KG1 (cell line): ENCODE measurements at places on chromosomes 4 and X.

DNA sequence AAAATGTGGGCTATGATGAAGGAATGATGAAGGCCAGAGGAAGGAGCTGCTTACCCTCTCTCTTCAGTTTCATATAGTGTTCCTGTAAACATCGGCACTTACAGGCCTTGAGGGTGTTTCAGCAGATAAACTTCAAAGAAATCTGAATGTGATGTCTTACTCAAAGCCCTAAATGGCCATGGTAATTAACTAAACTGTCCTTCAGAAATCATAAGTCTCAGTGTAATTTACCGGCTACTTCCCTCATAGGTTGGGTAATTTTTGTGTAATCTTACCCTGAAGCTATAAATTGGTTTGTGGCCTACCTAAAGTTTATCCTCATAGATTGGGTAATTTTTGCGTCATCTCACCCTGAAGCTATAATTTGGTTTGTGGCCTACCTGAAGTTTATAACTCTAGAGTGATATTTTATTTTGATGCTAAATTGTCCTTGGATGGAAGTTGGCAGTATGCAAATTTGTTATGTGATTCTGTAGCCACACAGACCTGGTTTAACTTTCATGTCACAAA is 2700.3 kb downstream of the ARAP2 start:
- no peak for DNase-seq

DNA sequence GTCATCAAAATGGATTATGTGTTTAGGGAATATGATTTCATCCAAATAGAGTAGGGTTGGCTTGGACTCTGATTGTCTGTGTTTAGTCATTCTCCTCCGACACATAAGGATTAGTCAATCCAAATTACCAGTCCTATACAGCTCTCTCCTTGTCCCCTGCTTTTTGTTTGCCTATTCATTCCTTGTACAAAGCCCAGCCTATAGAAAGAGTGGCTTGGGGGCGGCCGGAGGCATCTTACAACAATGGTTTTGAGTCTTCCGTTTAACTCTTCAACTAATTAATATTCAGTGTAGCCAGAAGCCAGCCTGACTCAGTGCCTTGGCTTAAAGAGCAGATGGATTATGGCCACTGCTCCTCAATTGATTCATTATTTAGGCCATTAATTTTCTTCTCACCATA is 796.6 kb upstream of the POU3F4 start:
- no peak for DNase-seq

DNA sequence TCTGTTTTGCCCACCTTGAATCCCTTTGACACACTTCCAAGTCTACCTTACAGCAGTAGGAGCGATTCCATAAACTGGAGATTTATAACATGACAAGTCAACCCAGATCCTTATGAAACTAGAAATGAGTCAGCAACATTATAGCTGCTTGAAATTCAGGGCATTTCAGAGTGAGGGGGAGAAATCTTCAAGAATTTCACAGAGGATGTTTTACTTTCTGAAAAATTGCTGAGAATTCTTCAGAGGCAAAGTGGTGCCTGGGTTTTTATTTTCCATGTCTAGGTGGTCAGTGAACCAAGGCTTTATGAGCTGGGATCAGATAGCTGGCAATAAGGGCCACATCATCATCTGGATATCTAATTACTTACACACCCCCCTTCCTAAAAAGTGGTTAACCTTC is 119.8 kb downstream of the PPARGC1A start:
- DNase-seq = no peak

DNA sequence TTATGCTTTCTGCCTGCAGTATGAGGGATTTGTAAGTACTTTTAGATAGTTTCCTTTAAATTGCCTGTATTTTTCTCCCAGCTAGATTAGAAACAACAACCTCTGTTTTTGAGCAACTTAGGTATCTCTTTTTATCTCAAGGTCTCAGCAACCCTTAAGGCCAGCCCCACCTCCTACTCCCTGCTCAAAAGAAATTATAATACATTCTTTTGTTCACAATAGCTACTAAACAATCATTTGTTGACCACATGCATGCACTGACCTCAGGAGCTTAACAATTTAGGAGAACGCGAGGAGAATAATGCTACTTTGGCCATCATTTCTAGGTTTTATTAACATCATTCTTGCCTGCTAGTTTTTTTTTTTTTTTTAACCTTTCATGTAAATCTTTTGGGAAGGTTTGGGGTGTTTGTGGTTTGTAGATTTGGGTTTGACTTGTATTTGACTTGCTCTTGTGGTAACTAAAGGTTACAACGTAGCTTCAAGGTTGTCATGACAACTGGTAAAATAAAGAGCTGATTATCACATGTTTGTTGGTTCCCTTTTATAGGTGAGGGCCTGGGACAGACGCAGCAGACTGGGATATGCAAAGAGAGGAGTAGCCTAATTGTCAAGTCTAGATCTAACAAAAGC is 145.4 kb upstream of the PLAC1 start:
- no peak for DNase-seq

DNA sequence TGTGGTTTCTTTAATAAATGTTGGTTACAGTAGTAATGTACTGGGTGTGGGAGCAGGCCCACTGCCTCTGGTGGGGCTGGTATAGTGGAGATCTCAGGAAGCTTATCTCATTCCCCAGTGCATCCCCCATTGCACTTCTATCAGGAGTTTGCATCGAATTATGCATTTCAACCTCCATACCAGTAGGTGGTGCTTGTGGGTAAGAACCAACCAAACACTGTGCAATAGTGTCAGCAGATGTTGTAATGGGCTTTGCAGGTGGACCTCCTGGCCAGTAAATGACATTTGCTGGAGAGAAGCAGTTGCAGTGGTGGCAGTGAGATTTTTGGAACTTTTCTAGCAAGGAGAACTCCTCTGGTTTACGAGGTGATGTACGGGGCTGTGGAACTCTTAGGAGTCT is 150.6 kb downstream of the POU3F4 start:
- no peak for DNase-seq

GRCh38 chr4:106245176-106245575 is 70.8 kb downstream of the TBCK start:
- no peak for DNase-seq

GRCh38 chr4:183287677-183288076 is 32.4 kb downstream of the CLDN22 start:
- DNase-seq = no peak

- peak; percentile 23 for DNase-seq
Observed at GRCh38 chr4:105709081-105709450, 482 bp downstream of the GSTCD start.

- DNase-seq = no peak
Observed at GRCh38 chrX:13110433-13111324, 66.3 kb upstream of the FAM9C start.

- DNase-seq = no peak
Observed at GRCh38 chr4:156329779-156330178, 376.1 kb upstream of the CTSO start.

- DNase-seq = no peak
Observed at GRCh38 chr4:88738180-88738579, 40.6 kb upstream of the NAP1L5 start.

DNA sequence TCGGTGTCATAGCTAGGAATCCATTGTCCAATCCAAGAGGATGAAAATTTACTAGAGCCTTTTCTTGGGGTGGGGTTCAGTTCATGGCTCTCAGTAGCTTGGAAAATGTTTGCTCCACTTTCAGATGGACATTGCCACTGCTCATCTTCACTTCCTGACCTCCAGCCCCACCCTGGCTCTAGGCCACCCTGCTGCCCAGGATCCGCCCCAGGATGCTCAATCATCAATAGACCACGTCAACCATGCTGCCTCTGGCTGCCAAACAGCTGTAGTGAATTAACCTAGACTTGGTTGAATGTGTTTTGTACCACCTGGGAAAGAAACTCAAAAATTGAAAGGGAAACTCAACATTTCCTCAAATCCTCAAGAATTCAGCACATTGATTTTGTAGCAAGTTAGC is 37.2 kb upstream of the HSD17B10 start:
- no peak for DNase-seq

DNA sequence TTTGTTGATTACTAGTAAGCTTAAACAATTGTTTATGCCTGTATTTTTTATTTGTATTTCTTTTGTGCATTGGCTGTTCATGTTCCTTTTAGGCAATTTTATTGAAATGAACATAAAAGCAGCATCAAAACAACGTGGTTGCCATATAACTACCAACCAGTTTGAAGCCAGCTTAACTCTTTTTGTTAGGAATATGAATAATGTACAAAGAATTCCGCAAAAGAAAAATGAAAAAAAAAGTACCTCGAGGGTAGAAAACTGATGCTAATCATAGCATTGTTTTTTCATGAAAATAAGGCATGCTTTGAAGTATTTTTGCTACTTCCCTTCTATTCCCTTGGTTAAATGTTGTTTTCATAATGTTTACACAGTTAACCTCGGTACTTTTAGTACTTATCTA is 1024.0 kb upstream of the SLIT2 start:
- DNase-seq = no peak

DNA sequence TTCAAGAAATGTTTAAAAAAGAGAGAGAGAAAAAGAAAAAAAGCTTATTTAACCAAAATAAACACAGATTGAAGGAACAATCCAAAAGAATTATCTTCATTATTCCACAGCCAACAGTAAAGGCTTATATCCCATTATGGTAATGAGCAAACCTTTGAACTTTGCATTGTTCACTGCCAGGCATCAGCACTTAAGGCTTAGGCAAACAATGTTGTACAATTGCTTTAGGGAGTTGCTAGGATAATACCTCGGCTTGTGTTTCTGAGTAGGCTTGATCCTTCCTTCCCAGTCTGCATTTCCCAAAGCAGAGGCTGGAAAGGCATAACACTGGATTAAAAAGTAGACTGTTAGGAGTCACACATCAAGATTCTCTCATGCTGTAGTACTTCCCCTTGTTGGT is 352.7 kb upstream of the IGFBP7 start:
- DNase-seq = no peak
